ENCODE measurements at places on chromosomes 3 and 15.

- no peak for DNase-seq
Observed at GRCh38 chr3:180913581-180914404, 1.3 kb downstream of the FXR1 start.

GRCh38 chr15:58362262-58362922, 69.4 kb upstream of the LIPC start:
- DNase-seq, result no peak

DNA sequence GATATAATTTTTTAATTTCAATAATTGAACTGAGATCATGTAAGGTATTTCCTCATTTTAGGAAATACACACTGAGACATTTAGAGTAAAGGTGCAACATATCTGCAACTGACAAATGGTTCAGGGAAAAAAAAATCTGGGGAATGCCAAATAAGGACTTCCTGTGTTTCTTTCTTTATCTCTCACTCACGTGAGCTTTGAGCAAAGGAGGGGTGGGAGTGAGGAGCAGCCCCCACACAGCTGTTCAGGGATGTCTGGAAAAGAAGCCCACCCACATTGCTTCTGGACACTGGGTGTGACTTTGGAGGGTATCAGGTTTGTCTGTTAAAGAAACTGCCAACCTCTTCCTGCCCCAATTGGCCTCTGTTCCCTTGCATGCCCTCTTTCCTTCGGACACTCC, 5.6 kb upstream of the TP63 start:
- DNase-seq, result no peak

- DNase-seq, result no peak
Observed at GRCh38 chr3:133273346-133273745, 126.5 kb upstream of the BFSP2 start.

GRCh38 chr15:80536716-80537115, 132.5 kb downstream of the ARNT2 start:
- DNase-seq, result no peak

DNA sequence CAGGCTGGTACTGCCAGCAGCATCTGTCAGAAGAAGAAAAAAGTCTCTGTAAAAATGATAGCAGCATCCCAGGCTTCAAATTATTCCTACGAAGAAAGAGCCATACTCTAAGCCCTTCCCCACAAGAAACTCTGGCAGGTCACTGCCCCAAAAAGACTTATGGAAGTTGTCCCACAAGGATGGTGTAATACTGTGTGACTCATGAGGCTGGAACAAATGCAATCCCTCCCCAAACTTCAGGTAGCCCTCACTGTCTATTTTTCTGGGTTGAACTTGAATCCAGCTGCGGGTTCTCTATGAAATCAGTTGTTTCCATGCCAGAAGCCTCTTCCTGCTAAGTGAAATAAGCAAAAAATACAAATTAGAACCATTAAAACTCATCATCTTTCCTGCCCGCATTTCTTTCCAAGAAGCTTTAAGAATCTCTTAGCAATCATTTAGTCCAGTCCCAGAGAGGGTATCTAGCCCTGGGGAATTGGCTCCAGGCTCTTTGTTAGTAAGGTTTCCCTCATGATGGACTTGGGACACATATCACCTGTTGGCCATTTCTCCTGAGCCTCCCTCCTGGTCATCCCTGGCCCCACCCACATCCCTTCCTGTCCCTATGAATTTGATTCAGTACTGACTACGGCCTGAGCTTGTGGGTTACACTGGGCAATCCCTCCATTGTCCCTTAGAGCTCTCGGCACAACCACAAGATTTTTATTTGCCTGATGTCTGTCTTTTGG, 51.7 kb downstream of the FAM174B start:
- DNase-seq, result no peak

DNA sequence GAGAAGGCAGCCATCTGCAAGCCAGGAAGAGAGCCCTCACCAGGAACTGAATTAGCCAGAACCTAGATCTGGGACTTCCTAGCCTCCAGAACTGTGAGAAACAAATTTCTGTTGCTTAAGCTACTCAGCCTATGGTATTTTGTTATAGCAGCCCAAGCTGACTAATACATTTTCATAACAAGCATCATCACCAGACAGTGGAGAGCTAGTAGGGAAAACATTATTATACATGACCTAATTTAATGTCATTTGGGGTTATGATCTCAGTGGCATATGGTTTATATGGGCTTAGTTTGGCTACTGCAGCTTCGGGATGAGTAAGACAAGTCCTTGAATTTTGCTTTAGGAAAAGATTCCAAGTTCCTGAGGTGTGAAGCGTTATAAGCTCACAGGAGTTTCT, 35.6 kb downstream of the LNP1 start:
- DNase-seq, result no peak

DNA sequence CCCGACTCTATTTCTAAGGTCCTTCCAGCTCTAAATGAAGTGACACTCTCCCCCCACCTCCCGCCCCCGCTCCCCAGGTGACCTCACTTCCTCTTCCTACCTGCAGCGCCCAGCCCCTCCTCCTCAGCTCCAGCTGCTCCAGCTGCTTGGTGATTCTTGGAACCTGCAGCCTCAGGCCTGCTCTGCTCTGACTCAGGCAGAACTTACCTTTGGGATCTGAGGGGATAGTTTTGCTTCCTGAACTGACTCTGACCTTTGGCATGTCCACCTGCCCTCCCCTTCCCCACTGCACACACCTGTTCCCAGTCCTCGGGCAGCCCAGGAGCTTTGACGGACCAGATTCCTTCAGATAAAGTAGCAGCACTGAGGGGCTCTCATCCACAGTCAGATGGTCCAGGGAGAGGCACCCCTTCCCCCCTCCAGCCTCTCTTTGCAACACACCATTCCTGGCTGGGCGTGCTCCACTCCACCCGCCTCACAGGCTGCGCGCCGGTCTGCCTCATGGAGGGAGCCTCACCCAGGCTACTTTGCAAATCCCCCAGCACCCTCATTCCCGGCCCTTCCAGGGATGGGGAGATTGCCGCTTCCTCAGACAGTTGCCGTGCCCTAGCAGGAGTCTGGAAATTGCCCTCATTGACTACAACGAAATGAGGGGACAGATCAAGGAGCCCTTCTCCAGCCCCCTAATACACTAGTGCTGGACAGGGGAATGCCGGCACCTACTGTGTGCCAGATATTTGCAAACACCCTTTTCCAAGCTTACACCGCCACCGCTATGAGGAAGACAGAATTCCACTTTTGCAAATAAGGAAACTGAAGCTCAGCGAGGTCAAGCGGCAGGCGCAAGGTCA, 692 bp upstream of the C15orf39 start:
- peak; percentile 48 for DNase-seq

GRCh38 chr3:65577843-65578430, 460.8 kb downstream of the MAGI1 start:
- no peak for DNase-seq

GRCh38 chr3:154177406-154177805, 56.2 kb downstream of the ARHGEF26 start:
- no peak for DNase-seq

DNA sequence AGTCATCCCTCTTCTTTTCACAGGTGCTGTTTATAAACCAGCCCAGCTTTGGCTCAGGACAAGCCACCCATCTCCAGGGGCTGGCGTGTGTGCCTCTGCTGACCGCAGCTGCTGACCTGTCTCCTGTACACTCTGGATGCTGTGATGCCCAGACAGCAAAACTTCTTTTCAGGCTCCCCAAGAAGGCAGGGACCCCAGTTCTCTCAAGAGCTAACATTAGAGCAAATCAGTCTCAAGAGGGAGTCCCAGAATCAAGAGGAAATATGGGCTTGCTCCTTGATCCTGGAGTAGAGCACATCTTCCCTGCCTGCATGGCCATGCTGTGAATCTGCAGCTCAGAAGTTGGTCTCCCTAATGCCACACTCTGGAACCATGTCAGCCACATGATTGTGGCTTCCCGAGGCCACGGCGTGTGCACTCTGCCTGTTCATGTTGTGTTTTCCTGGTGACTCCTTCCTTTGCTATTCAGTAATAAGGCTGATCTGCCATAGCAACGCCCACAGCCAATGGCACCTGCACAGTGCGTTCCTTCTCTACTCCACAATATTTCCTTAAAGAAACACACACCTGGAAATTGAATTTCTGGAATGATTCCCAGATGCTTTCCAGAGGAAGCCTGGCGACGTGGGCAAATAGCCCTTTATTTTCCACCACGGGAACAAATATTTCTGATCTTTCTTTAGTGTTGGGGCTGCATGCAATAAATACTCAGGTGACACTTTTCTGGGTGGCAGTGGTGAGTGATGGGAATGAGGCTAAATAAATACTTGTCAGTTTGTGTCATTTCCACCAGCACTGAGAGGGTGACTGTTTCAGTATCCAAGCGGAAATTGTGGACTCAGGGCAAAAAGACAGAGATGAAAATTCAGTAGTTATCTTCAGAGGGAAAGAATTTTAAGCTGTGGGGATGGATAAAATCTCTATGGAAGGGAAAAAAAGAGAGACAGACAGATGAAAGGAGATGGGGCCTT, 21.9 kb upstream of the THSD4 start:
- DNase-seq, result no peak

GRCh38 chr15:86591158-86591557, 511.5 kb downstream of the AGBL1 start:
- no peak for DNase-seq

DNA sequence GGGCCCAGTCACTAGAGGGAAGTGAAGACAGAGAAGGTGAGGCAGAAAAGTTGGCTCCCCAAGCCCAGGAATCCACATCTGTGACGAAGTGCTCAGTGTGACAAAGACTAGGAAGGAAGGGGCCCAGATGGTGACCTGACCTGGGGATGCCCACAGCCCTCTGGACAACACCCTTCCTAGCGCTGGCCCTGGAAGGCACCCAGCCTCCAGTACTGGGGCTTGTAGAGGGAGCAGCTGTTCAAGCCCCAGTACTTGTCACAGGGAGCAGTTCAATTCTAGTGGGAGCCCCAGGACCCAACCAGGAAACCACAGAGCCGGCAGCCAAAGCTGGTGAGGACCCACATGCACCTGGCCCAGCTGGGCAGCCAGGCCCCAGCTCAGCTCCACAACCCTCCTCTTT, 190.8 kb downstream of the XXYLT1 start:
- DNase-seq, result no peak

DNA sequence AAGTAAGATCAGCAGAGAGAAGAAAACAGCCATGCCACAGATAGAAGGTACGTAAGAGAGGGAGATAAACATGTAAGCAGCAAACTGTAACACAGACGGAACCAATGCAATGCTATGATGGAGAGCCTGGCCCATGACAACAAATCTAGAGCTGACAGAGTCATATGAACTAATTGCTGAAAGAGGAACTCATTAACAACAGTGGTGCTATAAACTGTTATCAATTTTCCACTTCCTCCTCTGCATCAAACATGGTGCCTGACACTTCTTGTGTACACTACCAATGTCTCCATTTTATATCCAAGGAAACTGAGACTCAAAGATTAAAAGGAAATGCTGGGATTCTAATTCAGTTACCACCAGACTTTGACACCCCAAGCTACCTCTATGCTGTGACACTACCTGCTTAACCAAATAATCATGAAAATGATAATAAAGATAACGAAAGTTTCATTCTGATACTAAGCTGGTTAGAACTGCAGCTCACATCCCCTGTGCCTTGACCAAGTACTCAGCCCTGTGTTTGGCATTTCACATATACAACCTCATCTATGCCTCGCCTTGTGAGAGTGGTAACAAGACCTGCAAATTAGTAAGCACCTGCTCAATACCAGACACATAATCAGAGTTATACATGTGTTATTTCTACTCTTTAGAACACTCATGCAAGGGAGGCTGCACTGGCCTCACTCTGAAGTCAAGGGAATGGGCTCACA, 79.3 kb downstream of the ANO10 start:
- no peak for DNase-seq

GRCh38 chr15:59174835-59175831, 31.5 kb upstream of the LDHAL6B start:
- peak; percentile 22 for DNase-seq

- DNase-seq, result no peak
Observed at GRCh38 chr15:76401285-76401684, 64.7 kb downstream of the ISL2 start.
